ENCODE measurements at places on chromosomes 6 and 20. TPM values are rescaled to one million over a fixed set of nuclear protein-coding genes. Genes with fewer than 3 reads are reported as not detected.

- peak; percentile 47 for DNase-seq
These were observed 5.3 kb upstream of the MOG start for GRCh38 chr6:29651413-29652197.

DNA sequence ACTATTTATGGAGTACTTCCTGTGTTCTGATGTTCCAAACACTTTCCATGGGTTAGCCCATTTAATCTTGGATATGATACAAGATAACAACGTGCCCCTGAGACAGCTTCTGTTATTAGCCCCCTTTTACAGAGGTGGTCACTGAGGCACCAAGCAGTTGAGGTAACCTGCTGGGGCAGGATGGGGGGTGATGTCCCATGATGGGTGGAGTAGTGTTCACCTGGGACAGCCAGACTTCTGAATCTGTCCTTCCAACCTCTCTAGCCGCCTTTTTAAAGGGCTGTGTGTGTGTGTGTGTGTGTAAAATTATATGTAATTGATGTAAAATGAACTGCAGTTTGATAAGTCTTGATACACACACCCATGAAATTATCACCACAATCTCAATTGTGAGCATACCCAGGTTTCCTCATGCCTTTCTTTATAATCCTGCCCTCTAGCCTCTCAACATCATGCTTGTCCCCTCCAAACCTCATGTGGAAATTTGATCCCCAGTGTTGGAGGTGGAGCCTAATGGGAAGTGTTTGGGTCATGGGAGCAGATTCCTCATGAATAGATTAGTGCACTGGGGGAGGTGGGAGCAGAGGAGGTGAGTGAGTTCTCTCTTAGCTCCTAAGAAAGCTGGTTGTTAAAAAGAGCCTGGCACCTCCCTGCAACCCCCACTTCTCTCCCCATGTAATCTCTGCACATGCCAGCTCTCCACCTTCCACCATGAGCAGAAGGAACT lies 39.2 kb downstream of the PLAGL2 start:
- DNase-seq, result peak; percentile 30

DNA sequence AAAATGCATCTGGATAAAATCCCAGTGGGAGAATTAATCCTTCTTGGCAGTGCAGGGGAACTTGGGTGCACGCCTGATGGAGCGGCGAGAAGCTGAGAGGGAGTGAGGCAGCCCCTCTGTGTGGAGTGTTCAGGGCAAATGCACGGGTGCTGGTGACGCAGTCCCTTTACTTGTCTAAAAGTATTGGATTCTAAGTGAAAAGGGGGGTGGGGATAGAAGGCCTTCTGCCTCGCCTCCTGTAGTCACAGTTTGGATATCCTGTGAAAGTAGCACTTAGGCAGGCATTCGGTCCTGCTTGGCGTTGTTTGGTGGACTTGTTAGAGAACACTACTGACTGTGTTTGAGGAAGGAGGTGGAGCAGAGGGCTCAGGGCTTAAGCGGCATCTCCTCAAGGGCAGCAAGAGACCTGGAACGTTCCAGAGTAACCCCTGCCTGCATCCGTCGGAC lies 39.3 kb downstream of the PHACTR3 start:
- DNase-seq, result no peak

GRCh38 chr20:61584851-61585250 lies 332.8 kb downstream of the CDH4 start:
- DNase-seq, result no peak

- no peak for DNase-seq
These were observed 77.1 kb upstream of the EMILIN3 start for GRCh38 chr20:41443691-41444090.

- DNase-seq, result peak; percentile 80
These were observed 62.0 kb upstream of the HFE start for GRCh38 chr6:26025047-26025893.

DNA sequence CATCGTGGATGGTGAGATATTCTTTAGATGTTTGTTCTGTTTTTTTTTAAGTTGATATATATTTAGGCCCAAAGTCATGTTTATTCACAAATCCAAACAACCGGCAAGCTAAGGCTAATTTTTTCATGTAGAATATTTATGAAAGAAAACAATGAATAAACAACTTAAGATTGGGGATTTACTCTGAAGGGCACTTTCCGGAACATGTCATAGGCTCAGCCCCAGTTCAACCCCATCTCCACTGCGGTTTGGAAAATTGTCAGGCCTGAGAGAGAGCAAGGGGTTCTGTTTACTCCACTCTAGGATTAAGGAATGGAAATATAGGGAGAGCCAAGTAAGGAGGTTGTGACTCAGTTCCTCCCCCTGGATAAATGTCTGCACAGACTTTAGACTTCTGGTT lies 18.3 kb downstream of the RPS6KA2 start:
- no peak for DNase-seq

- DNase-seq, result no peak
These were observed 11.8 kb upstream of the GNRH2 start for GRCh38 chr20:3031524-3032147.

DNA sequence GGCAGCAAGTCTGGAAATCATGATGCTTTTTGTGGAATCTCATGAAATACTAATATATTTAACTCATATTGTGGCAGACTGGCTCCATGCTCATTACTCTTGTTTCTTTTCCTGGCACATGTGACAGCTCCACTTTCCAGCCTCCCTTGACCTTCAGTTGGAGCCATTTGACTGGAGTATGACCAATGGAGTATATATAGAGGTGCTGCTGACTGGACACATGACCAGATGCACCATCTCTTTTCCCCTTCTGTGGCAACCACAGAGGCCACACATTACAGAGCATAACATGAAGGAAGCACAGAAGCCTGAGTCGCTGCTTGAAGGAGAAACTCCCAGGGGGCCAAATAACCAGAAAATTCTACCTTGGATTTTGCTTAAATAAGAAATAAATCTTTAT lies 77.4 kb downstream of the MKKS start:
- DNase-seq, result no peak

DNA sequence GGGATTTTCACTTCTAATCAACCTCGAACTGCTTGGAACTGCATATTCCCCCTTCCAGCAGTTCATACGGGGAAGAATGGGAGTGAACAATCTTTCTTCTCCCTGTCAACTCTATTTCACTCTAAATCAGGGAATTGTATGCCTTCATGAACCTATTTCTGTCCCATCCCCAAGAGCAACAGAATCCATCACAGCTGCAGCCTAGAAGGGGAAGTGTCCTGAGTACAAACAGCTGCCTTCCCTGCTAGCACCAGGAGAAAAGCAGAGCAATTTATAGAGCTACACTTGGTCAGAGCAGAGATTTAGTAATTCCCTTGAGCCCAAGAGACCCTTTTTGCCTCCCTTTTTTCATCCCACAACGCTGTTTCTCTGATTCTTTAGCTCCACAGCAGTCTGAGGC lies 208.4 kb downstream of the ADGRG6 start:
- DNase-seq, result no peak

GRCh38 chr6:69784595-69785377 lies 12.0 kb downstream of the LMBRD1 start:
- DNase-seq, result no peak

GRCh38 chr20:5551621-5552020 lies 198.6 kb upstream of the SHLD1 start:
- no peak for DNase-seq

- no peak for DNase-seq
These were observed 138.6 kb downstream of the ERMARD start for GRCh38 chr6:169890049-169890448.

DNA sequence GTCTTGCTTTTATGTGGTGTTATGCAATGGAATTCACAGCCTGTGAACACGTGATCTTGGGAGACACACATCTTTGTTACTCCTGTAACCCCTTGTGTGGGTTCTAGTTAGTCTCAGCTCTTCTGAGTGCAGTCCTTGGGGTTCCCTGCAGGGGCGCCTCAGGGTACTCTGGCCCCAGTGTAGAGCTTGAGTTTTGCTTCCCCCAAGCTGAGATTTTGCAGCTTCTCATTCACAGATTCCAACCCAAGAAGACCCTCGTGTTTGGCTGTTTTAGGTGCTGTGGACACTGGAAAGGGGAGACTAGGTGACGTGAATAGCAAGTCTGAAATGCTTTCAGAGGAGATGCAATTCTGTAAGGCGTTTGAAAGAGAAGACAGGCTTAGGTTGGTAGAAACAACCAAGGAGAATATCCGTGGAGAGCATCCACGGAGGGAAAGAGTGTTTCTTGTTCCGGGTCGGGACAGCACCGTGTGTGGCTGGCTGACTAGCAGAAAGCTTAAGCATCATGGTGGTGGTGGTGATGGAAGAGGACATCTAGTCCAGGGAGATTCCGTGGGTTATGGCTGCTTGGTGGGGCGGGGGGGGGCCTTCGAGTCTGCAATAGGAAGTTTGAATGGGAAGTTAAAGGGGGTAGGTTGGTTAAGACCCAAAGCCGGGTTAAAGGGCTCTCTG lies 30.1 kb downstream of the DUSP22 start:
- DNase-seq, result no peak

DNA sequence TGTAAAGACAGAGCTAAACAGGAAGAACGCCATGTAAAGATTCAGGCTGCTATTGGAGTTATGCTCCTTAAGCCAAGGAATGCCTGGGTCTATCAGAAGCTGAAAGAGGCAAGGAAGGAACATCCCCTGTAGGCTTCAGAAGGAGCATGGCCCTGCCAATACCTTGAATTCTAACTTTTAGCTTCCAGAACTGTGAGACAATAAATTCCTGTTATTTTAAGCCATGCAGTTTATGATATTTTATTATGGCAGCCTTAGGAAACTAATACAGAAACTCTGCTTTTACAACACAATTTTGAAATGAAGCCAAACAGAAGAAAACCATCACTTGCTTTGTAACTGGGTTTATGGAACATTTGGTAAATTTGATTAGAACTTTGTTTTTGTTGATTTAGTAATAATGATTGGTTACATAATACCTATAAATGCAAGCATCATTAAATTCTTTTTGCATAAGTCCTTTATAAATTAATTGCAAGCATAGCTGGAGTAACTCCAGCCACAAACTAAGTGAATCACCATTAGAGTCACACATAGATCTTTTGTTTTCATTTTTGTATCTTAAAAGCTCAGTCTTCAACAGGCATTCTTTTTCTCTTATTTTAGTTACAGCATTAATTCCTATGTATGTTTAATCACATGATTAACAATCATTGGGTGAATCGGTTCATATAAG lies 33.5 kb upstream of the TSPYL1 start:
- DNase-seq, result peak; percentile 57

GRCh38 chr6:163630572-163630971 lies 216.1 kb downstream of the QKI start:
- no peak for DNase-seq

The TNXB gene
- 0.24 TPM for polyA plus RNA-seq

The SLC32A1 gene
- polyA plus RNA-seq, result 0.04 TPM

The MYB gene
- 0.10 TPM for polyA plus RNA-seq

The ATXN1 gene
- 16.4 TPM for polyA plus RNA-seq

The VWA7 gene
- polyA plus RNA-seq, result 0.11 TPM

The LKAAEAR1 gene
- polyA plus RNA-seq, result 0.46 TPM

The PLCB4 gene
- 0.38 TPM for polyA plus RNA-seq

The HDGFL1 gene
- not detected for polyA plus RNA-seq

The PXMP4 gene
- 8.0 TPM for polyA plus RNA-seq

Measured in endothelial cell of umbilical vein (primary cell).